ENCODE measurements at places on chromosomes 6 and 20.
A peak's percentile ranks its signal among the peaks of the same experiment; 100 is the strongest.

DNA sequence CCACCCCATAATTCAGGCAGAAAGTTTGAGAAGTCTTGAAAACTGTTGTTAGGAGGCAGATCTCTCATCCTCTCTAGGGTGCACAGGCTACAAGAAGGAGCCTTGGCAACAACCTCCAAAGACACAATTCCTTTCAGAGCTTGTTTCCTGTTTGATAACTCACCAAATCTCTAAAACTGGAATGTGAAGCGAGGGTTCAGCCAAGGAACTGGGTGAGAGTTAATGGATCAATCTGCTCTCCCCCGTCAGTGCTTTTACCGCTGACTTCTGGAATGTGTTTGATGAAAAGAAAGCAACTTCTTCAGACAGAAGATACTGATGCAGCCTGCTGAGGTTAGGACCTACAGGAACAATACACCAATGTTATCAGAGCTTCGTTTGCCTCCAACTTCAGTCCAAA is 171.8 kb upstream of the BMP2 start:
- DNase-seq = no peak

DNA sequence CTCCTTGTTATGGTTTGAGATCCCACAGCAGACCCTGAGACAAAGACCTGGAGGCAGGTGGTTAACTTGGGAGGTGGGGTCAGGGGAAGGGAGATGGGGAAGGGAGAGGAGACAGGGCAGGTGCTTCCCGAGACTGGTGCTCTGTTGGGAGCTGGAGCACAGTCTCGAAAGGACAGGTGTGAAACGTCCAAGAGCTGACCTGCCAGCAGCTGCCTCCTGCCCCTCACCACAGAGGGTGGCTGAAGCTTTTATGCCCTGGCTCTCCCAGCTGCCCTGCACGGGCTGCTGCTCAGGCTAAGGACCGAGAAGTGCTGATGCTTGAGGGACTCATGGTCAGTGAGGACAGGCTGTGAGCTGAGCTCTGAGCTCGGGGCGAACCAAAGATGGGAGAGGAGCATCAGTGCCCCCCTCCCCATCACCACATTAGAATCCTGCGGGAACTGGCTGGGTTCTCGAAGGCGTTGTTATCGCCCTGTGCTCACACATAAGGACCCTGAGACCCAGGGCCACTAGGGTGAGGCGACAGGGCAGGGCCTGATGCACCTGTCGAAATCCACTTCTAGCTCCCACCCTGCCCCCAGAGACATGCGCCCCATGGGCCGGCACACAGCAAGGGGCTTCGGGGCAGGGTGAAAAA is 25.3 kb upstream of the CD93 start:
- no peak for DNase-seq

DNA sequence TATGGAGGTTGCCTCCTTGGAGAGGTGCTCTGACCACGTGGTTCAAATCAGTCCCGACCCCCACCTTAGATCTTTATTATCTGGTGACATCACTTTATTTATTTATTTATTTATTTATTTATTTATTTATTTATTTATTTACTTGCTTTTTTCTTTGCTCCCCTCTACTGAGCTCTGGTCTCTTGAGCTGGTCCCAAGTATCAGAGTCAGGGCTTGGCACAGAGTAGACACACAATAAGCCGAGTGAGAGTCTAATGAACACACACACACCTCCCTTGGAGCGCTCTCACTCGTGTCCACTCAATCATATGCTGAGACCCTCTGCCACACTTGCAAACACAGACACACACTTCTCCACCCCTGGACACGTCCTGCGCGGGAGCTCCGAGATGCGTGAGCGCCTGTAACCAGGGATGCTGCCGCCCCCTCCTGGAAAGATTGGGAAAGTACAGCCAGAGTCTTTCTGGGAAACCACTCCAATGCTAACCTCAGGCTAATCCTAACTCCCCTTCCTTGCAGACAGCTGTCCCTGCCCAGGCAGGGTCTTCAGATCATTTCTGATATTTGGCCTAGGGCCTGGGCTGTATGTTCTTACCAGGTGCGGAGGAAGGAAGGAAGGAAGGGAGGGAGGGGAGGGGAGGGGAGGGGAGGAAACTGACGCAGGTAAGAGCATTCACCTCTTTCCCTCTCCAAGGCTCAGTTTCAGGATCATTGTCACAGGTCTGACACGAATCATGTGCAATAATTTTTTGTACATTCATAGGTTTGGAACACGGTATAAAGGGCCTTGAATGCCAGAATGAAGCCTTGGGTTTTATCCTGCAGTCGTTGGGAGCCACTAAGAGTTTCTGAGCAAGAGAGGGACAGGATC is 70.9 kb downstream of the STK35 start:
- peak; percentile 40 for DNase-seq

- DNase-seq = no peak
These were observed 39.3 kb upstream of the IL20RA start for GRCh38 chr6:137084090-137084489.

DNA sequence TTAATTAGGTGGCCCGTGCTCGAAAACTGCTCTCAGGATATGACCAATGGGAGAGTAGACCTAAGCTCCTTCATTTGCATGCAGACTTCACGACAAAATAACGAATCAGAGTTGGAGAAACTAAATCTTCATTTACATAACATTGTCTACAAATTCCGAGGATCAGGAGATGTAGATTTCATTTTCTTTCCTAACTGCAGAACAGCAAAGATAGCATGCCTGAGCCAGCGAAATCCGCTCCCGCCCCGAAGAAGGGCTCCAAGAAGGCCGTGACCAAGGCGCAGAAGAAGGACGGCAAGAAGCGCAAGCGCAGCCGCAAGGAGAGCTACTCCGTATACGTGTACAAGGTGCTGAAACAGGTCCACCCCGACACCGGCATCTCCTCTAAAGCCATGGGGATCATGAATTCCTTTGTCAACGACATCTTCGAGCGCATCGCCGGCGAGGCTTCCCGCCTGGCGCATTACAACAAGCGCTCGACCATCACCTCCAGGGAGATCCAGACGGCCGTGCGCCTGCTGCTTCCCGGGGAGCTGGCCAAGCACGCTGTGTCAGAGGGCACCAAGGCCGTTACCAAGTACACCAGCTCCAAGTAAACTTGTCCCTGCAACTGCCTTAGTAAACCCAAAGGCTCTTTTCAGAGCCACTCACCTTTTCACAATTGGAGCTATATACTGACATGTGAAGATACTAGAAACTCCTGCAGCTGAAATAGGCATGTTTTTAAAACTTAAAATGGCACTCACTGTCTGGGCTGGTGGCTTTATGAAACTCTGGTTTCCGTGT is 96.5 kb downstream of the HFE start:
- DNase-seq = no peak

DNA sequence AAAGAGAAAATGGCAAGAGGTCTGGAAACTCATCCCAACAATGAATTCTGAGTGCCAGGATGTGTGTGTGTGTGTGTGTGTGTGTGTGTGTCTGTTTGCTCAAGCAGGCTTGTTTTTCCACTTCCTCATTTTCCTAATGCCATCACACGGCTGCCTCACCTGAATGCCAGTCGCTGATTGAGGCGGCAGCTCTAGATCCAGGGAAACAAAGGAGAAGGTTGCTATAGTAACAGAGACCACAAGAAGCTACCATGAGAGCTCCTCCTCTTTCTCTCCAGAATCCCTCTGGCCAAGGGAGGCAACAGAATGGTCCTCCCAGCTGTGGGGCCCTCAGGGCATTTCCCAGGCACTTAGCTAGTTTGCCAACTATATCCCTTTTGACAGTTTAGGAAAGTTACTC is 241.1 kb upstream of the TSHZ2 start:
- no peak for DNase-seq

GRCh38 chr6:162705736-162706135 is 21.8 kb downstream of the PRKN start:
- DNase-seq = no peak

DNA sequence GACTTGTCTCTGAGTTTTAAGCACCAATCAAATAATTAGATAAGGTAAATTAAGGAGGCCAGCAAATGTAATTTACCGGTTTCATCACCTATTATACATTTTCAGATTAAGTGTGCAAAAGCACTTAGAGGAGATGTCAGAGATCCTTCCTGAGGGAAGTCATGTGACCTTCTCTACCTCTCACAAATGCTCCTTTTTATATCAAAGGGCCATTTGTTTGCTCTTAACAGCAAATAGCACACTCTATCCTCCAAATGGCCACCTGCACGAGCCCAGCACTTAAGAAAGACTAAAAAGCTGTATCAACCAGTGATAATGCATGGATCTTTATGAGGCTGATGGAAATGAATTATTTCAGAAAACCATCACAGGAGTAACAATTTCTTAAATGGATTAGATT is 149.4 kb downstream of the ELOVL4 start:
- no peak for DNase-seq

DNA sequence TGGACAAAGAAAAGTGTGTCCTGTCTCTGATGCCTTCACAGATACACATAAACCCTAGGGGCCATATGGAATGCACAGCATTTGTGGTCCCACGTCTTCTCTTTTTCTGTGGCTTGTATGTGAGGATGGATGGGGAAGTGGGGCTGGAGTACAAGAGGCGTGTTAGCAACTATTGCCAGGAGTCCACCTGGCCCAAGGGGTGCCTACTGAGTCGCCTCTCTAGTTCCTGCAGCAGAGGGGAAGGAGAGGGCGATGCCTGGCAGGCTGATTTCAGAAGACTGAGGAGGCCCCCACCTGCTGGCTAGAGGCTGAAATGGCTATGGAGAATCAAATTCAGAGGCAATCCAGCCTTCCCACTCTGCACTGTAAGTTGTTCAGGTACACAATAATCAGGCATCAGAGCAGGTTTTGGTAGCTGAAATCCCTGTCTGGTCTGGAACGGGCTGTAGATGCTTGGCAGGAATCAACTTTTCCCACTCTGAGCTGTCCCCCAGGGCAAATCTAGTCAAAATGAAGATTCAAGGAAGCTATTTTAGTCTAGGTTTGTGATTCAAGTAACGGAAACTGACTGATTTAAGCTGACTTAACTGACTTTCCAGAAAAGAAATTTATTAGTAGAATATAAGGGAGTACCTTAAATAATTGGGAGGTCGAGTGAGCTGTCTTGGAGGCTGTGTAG is 14.9 kb upstream of the PPARD start:
- peak; percentile 46 for DNase-seq

DNA sequence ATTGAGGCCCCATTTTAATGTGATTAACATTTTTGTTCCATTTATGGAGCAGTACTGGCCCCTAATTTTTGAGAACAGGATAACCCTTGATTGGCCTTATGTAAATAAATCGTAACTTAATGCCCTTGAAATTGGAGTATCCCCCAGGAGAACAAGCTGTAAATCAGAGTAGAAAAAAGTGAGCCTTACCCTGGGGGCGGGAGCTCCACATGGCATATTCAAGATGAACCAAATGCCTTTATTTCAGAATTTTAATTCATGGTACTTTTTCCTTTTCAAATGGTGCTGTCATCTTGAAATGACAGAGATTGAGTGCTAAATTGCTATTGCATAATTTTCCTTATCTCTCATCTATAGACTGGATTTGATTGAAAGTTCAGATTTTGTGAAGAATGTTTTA is 809.5 kb upstream of the FLRT3 start:
- DNase-seq = no peak

GRCh38 chr6:34929241-34929978 is 40.4 kb downstream of the ANKS1A start:
- no peak for DNase-seq

GRCh38 chr6:24872779-24873178 is 63.0 kb downstream of the RIPOR2 start:
- DNase-seq = no peak

GRCh38 chr6:1435806-1436205 is 46.4 kb downstream of the FOXF2 start:
- DNase-seq = no peak

DNA sequence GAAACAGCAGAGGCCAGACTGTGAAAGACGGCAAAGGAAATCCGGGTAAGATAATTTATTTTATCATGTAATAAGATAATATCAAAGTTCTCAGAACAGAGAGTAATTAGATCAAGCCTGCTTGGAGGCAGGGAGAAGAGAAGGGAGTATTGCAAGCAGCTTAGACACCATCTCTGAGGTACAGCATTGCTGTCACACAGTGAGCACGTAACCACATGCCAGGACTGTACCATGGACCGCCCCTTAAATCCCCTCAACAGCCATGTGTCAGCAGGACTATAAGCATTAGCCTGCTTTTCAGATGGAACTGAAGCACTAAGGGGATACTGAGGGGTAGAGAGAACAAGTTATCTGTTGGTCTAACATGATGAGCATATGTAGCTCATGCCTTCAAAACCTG is 141.5 kb downstream of the C6orf118 start:
- no peak for DNase-seq

- DNase-seq = no peak
These were observed 13.2 kb upstream of the HMGA1 start for GRCh38 chr6:34223381-34223955.

GRCh38 chr20:18092890-18093289 is 35.2 kb upstream of the OVOL2 start:
- no peak for DNase-seq

- no peak for DNase-seq
These were observed 672 bp downstream of the CARMIL1 start for GRCh38 chr6:25279748-25280343.

DNA sequence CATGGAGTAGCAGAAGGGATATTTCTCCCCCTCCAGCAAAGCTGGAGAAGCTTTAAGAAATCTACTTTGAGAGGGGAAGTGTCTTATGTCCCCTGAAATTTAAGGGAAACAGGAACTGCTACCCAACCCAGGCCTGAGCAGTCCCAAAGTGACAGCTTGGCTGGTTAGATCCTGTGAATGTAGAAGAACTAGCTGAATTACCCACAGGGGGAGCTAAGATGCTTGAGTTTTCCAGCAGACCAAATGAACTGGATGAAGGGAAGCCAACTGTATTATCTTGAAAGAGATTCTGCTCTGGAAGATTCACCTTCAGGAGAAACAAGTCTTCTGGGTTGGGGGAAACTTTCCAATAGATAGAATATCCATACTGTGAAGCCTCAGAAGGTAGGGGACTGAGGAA is 303.3 kb upstream of the MMS22L start:
- DNase-seq = no peak

DNA sequence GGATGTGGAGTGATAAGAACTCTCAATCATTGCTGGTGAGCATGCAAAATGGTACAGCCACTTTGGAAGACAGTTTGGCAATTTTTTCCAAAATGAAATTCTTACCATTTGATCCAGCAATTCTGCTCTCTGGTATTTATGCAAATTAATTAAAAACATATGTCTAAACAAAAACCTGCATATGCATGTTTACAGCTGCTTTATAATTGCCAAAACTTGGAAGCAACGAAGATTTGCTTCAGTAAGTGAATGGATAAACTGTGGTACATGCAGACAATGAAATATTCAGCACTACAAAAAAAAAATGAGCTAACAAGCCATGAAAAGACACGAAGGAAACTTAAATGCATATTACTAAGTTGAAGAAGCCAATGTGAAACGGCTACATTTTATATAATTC is 55.5 kb upstream of the SMLR1 start:
- no peak for DNase-seq

All from activated CD4-positive, CD25-positive, alpha-beta regulatory T cell treated with anti-CD3 and anti-CD28 coated beads, Interleukin-2, amount 50 U/mL, for 16 hours (primary cell).